NCI-H446 (cell line): ENCODE measurements at places on chromosomes 1 and 21.

- no peak for DNase-seq
Measured at GRCh38 chr1:33895976-33896375, 32.1 kb downstream of the HMGB4 start.

GRCh38 chr1:43526002-43526401 is 4.7 kb upstream of the PTPRF start:
- no peak for DNase-seq

- no peak for DNase-seq
Measured at GRCh38 chr21:43645976-43646375, 13.3 kb downstream of the HSF2BP start.

DNA sequence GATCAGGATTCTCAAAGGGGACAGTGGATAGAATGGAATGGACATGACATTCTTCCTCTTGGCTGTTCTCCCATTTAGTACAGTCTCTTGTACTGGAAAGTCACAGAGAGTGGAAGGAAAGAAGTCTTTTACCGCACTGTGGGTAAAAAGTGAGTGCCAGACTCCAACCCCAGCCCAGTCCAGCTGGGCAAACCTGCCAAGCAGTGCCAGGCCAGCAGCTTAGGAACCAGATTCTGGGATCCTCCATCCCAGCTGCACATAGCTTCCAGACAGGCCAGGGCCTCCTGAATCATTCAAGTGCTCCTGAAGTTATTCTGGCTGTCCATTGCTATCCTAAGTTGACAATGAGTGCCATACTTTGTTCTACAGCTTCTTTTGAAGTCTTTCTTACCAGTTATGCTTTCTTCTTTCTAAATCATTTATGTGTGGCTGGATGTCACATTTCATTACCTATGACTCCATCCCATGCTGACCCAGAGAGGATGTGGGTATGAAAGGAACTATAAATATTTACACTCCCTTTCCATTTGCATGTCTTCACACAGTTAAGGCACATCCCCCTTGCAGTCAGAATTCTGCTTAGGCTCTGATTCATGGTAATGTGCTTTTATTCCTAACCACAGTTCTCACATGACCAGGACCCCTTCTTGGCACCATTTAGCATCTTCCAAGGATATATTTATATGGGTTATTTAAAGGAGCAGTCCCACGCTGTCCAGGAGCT is 88.9 kb downstream of the AK5 start:
- DNase-seq: no peak

GRCh38 chr1:160795951-160796383 is at the start of gene LY9:
Gene LY9 (plus strand): TSS chr1:160796174. CDS start chr1:160796188, 14 bp downstream.
- DNase-seq: no peak

GRCh38 chr1:60813071-60813470 is 269.3 kb upstream of the NFIA start:
- no peak for DNase-seq

GRCh38 chr1:186569856-186570255 is 108.9 kb upstream of the PDC start:
- DNase-seq: no peak
